ENCODE measurements at places on chromosomes 5 and 9. TPM values are rescaled to one million over a fixed set of nuclear protein-coding genes. Genes with fewer than 3 reads are reported as not detected.

The SLC4A9 gene
- not detected for total RNA-seq

DNA sequence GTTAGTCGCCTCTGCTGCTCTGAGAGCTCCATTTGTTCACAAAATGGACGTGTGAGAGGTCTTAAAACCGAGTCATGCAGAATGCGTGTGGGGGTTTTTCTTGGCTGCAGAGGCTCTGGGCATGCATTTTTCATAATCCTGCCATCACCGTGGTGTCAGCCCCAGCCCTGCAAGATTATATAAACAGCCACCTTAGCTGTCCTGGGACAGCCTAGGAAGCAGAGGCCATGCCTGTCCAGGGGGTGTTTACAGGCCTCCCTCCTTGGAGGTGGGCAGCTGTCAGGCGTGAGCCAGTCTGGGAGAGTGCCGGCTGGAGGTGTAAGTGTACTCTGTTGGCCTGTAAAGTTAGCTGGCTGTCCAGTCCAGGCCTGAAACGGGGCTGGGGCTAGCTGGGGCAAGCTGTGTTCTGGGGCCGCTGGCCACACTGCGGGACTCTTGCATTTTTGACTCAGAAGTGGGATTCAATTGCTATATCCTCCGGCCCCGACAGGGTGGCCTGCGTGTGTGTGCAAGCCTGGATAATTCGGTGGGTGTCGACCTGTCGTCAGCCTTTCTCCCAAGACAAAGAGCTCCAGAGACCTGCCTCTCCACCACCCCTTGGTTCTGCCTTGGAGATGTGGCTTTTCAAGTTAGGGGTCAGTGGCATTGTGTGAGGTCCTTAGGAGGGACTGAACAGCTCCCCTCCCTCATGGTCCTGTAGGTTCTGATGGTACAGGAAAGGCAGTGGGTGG is 2.4 kb downstream of the WNK2 start:
- no peak overlapping the region for H3K4me3 ChIP-seq
- H3K27ac ChIP-seq: no peak overlapping the region
- H3K27me3 ChIP-seq: no peaks in the 10 kb centered on the region

- no peaks in the 10 kb centered on the region for H3K36me3 ChIP-seq
- no peak for DNase-seq
- H3K4me3 ChIP-seq: no peak overlapping the region
- no peaks in the 10 kb centered on the region for H3K4me1 ChIP-seq
- no peaks in the 10 kb centered on the region for H3K27me3 ChIP-seq
- no peak overlapping the region for H3K27ac ChIP-seq
These were observed 187.8 kb downstream of the MEF2C start for GRCh38 chr5:88695232-88695631.

DNA sequence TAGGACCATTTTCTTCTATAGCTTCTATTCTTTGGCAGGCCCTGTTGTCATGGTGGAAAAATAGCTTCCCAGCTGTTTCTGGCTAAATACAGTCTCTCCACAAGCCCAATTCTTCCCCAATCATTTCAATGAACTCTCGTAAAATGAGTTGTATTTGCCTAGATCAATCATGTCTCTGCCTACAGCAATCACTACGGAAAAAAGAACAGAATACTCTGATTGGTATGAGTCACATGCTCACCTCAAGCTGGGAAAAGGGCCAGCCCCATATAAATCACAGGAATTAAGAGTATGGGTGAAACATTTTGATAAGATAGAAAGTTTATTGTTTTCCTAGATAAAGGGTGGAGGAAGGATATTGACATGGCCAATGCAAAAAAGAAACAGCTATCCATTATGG is 711.4 kb downstream of the EFNA5 start:
- H3K27me3 ChIP-seq: no peaks in the 10 kb centered on the region
- H3K4me3 ChIP-seq: no peak overlapping the region
- no peaks in the 10 kb centered on the region for H3K36me3 ChIP-seq
- no peak for DNase-seq
- H3K4me1 ChIP-seq: no peaks in the 10 kb centered on the region

DNA sequence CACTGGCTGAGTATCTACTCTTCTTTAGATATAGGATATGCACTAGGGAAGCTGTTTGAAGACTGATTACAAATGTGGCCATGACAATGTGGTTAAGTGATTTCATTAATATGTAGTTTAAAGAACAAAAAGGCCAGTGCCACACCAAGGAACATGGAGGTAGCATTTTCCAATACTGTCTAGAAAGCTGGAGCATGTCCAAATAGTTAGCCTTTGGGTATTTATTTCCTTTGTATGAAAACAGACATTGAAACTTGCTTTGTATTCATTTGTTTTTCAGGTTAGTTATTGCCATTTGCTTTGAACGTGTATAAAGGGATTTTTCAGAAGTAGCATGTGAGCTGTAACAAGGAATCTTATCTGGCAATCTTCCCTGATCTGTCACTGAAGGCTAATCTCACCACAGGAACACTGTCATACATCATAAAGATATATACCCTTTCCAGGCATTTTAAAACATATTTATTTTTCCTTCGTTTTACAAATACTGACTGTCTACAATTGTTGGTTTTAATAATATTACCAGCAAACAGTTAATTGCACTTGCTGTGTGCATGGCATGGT is 93.4 kb downstream of the PLPPR1 start:
- H3K27me3 ChIP-seq: no peaks in the 10 kb centered on the region
- no peaks in the 10 kb centered on the region for H3K4me1 ChIP-seq
- DNase-seq: no peak
- no peak overlapping the region for H3K4me3 ChIP-seq
